ENCODE measurements at places on chromosomes 4 and X. TPM values are rescaled to one million over a fixed set of nuclear protein-coding genes. Genes with fewer than 3 reads are reported as not detected.

DNA sequence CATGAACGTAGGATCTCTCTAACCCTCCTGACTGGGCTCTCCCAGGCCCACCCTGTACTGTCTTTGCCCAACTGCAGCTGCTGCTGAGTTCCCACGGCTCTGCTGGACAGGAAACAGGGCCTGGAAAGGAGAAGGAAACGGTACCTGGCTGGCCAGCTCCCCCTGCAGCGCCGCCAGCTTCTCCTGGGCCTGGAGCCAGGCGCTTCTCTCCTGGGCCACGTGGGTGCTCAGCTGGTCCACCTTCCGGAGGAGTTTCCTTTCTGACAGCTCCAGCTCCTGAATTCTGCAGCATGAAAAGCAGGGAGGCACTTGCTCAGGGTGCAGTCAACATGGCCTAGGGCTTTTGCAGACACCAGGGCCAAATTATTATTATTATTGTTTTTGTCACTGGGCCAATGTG is 6.5 kb downstream of the C4orf50 start:
- no peak for DNase-seq

CAPN6 gene
- 1.3 TPM for total RNA-seq

GRCh38 chrX:154123241-154124219 is 20.5 kb upstream of the OPN1LW start:
- DNase-seq = peak; percentile 8

GRCh38 chr4:93646233-93646930 is 182.2 kb upstream of the ATOH1 start:
- no peak for DNase-seq

ZFP92 gene
- 0.32 TPM for total RNA-seq

- peak; percentile 45 for DNase-seq
Measured at GRCh38 chr4:173538148-173538908, 8.3 kb upstream of the HAND2 start.

GRCh38 chr4:139555705-139556070 is 331 bp downstream of the SETD7 start:
- DNase-seq = peak; percentile 53

- DNase-seq = no peak
Measured at GRCh38 chr4:132227151-132227856, 921.8 kb upstream of the PCDH10 start.

DNA sequence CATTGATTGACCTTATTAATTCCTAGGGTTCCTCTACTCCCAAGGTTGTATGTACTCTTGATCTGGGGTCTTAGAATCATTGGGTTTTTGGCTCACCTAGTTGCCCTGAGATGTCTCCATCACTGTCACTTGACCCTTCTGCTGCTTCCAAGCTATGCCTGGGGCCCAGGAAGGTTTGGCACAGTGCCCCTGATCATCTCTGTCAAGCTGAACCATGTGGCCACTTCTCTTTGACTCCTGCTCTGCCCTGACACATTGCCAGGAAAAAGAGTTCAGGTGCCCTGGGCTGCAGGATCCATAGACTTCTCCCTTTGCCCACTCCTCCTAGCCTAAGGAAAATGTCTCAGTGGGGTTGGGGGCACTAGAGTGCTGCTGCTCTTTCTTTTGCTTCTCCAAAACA is 3.9 kb upstream of the CHST7 start:
- no peak for DNase-seq

- no peak for DNase-seq
Measured at GRCh38 chr4:148800336-148800885, 358.2 kb upstream of the NR3C2 start.

GNRHR gene
- total RNA-seq = not detected

- no peak for DNase-seq
Measured at GRCh38 chr4:175443547-175443946, 368.5 kb downstream of the GPM6A start.

DGAT2L6 gene
- total RNA-seq = not detected

- DNase-seq = peak; percentile 61
Measured at GRCh38 chrX:23898412-23898959, 9.3 kb downstream of the APOO start.

MAGEE1 gene
- 0.64 TPM for total RNA-seq

Data from fibroblast of villous mesenchyme (primary cell).